ENCODE measurements at places on chromosomes 13 and 19.

DNA sequence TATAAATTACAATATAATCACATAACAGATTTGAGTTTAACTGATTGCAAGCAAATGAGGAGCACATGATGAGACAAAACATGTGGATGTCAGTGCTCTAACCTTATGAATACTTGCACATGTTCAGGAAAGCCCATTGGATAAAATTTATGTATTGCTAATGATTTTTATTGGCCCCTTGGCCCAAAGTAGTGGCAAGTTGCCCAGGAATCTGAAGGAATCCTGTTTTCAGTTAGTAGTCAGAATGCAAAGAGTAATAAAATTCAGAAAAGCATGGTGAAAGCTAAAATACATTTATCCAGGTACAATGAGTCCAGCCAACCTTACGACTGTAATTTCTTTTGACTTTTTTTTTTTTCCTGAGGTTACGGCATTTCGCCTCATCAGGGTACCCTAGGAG is 1539.4 kb downstream of the EFNB2 start:
- no peak for DNase-seq

DNA sequence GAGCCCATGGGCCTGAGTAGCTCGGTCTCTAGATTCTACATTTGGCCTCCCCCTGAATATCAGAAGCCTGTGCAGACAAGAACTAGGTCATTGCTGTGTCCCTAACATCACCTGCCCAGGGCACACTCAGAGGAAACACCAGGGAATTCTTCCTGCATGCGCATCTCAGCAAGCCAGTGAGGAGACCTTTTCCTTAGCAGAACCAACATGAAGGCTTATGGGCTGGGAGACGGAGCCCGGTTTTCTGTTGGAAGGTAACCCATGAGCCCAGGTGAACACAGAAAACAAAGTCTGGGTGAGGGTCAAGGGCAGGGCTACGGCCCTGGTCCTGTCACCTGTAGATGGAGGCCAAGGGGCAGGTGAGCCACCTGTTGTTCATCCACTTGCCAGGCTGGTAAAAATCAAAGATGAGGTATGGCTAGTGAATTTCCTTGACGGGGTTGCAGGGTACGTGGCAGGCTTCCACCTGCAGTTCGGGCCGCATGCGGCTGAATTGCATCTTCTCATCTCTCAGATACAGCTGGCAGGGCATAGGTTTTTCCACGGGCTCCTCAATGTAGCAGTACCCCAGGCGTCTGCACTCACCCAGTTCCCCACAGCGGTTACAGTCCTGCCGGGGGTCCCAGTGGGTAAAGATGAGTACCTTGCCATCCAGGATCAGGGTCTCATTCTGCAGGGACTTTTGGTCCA is 3.6 kb upstream of the FAM187B start:
- no peak for DNase-seq

GRCh38 chr19:13989487-13989886 is 16.6 kb downstream of the RFX1 start:
- DNase-seq: no peak

DNA sequence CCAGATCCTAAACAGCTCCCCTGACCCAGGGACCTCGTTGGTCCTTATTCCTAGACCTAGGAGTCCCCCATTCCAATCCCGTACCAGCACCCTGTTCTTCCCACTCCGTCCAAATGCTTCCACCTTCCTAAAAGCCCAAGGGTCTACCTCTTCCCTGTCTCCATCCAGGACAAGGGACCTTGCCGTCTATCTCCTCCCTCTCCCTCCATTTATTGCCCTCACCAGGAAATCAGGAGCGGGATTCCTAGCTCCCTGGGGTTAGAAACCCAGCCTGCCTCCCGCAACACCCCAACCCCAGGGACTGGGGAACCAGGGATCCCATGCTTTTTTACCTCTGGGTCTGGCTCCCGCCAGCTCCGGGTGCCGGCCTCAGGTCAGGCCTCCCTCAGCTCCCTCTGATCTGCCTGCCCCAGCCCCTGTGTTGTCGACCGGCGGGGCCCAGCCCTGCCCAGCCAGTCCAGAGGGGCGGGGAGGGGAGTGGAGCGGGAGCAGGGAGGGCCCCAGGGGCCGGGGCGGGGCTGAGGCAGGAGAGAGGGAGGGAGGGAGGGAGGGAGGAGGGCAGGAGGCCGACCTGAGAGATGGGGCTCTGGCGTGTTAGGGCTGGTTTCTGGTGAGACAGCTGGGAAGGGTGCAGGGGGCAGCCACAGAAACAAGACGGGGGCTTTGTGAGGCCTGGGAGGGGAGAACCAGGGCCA is at the start of gene B3GNT8:
TSS of gene B3GNT8 (minus strand) at position 423 of the 695 bp plus-strand sequence. CDS start 596 bp downstream, outside the sequence.
- DNase-seq: peak; percentile 48

- DNase-seq: no peak
Measured at GRCh38 chr13:25406377-25406776, 34.6 kb downstream of the ATP8A2 start.

GRCh38 chr13:113275387-113275786 is 21.7 kb upstream of the LAMP1 start:
- peak; percentile 33 for DNase-seq

- peak; percentile 57 for DNase-seq
Measured at GRCh38 chr13:91313103-91313502, 34.4 kb upstream of the MIR17HG start.

- no peak for DNase-seq
Measured at GRCh38 chr19:18097993-18098890, 664 bp downstream of the MAST3 start.

DNA sequence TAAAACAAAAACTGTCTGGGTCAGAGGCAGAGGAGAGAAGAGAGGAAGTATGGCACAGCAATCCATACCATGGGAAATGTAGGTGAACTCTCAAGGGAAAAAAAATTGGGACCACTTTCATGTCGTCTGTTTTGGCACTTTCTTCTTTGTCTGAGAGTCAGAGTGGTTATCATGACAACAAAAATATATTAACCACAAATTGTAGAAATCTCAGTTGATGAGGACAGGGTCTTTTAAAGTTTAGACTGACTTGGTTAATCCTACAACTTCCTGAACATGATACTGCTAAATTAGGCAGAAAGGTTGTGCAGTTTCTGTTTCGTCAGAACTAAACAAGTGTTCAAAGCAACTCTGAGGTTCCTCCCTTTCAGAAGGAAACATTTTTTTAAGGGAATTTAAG is 15.2 kb downstream of the KLF5 start:
- no peak for DNase-seq

- peak; percentile 33 for DNase-seq
Measured at GRCh38 chr13:29707876-29708543, 112.5 kb upstream of the SLC7A1 start.

GRCh38 chr19:27858981-27859581 is 1353.9 kb downstream of the UQCRFS1 start:
- no peak for DNase-seq

DNA sequence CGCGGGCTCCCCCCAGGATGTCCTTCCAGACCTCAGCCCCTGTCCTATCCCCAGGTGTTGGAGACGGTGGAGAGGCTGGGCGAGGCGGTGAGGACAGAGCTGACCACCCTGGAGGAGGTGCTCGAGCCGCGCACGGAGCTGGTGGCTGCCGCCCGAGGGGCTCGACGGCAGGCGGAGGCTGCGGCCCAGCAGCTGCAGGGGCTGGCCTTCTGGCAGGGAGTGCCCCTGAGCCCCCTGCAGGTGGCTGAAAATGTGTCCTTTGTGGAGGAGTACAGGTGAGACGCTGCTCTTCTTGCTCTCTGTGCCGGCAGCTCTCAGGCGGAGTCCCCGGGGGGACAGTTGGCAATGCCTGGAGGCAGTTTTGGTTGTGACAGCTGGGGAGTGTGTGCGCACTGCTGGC is 6.9 kb downstream of the TTYH1 start:
- DNase-seq: no peak

- no peak for DNase-seq
Measured at GRCh38 chr13:21703846-21704245, 33.0 kb downstream of the FGF9 start.

DNA sequence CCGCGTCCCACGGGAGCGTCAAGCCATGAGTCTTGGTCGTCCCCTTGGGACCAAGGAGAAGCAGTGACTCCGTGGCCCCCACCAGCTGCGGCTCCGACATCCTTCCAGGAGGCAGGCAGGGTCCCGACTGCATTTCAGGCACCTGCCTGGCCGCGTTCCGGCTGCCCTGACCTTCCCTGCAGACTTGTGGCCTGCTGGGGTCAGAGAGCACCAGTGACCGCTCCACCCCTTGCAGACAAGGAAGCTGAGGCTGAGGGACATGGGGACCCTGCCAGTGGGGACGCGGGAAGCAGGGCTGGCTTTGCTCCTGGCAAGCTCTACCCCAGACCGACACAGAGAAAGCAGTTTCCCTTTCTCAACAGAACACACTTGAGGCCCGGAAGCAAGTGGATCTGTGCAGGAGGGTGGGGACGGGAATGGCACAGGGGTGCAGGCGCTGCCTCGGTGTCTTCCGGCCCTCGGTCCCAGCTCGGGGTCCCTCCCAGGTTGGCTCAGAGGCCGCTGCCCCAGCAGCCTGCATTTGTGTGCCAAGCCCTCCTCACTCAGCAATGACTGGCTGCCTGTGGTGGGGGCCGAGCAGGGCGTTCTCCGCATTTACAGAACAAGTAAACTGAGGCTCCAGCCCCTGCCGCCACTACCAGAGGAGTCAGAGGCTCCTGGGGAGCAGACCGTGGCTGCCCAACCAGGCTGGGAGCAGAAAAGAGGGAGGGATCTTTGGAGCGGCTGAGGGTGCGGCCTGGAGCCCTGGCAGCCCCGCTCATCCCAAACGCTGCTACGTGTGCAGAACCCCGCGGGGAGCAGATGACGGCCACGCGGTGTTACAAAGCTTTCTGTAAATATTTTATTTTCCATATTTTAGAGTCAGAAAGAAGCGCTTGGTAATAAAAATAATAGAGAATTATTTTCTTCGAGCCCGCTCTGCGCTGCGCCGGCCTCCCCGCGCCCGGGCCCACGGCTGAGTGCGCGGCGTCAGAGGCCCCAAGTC is 43.9 kb downstream of the GAS6 start:
- no peak for DNase-seq

DNA sequence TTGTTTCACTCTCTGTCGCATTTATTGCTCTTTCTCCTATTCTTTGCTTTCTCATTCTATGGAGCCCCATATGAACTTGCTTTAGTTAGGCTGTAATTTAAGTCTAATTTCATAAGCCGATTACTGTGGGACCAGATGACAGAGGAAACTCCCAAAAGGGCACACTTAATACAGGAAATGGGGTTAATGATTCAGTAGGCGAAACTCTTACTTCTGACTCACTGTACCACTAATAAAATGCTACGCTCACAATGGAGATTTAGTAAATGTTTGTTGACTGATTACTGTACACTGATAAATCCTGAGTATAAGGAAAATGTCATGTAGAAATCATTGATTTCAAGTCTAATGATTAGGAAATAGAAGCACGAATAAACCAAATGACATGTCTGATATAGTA is 276.4 kb downstream of the KLF5 start:
- no peak for DNase-seq

GRCh38 chr13:102792396-102792795 is 6.4 kb downstream of the POGLUT2 start:
- DNase-seq: no peak

DNA sequence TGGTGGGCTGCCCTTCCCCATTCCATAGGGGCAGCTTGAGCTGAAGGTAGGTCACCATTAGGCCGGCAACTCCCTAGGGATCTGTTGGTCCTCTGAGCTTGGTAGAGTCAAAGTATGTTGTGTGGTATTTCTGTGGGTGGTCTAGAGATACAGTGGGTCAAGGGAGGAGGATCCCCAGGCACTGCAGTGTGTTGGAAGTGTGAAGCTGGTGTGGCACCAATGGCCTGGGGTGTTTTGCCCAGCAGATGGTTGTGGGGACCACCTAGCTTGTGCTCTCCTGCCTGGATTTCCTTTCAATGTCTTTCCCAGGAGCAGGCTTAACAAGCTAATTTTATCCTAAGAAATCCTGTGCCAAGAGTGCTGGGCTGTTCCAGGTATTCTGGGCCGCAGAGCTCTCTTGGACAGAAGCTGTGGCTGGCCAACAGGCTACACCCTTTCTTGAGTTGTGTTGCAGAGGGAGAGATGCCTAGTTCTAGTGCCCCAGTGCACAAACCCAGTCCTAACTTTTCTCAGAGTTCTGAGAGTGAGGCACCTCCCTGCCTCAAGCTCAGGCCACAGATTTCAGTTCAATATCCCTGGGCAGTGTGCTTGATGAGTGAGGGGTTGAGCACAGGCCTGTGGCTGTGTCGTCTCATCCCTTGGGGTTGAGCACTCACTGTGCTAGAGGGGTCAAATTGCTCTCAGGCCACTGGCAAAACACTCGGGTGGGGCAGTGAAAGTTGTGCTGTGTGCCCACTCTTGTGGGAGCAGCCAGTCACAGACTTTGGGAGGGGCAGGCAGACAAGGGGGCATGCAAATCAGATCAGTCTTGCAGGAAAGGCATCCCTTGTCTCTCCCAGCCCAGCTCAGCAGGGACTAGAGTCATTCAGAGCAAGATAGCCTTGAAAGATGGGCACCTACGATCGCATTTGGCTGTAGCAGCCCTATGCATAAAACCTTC is 1806.1 kb upstream of the MIR17HG start:
- no peak for DNase-seq

DNA sequence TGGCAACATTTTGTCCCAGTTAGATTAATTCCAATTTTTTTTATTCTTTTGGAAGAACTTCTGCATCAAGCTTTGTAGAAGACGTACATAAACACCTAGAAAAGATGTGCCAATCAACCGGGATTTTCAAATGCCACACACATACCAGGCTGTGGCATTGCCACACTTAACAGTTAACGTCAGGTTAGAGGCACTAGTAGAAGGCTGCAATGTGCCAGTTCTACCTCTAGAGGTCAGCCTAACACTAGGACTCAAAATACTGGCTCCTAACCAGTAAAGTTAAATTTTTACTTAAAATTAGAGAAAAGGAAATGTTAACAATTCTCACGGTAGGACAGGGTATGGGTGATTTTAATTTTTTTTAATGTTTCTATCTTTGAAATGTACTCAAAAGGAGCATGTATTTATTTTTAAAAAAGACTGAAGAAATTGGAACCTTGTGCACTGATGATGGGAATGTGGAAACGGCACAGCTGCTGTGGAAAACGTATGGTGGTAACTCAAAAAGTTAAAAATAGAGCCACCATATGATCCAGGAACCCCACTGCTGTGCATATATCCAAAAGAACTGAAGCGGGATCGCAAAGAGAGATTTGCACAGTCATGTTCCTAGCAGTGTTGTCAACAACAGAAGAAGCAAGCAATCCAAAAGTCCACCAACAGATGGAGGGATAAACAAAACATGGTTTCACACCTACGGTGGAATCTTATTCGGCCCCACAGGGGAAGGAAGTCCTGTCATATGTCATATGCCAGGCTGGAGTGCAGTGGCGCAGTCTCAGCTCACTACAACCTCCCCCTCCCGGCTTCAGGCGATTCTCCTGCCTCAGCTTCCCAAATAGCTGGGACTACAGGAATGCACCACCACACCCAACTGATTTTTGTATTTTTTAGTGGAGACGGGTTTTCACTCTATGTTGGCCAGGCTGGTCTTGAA is 30.3 kb downstream of the CRYL1 start:
- peak; percentile 81 for DNase-seq

DNA sequence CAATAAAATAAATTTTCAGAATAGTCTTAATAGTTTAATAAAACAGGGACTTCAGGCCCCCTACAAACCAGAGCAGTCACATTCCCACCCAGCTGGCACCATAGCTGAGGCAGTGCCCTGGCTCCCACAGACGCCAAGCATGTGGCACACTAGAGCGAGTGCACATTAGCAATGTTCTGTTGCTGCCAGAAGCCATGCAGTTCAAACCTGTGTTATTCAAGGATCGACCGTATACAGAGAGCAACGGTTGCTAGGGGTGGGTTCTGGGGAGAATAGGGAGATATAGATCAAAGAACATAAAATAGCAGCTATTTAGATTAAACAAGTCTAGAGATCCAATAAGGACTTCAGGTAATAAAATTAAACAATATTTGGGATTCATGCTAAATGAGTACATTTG is 419.3 kb upstream of the KLHL1 start:
- DNase-seq: no peak

GRCh38 chr13:33078263-33078662 is 62.0 kb downstream of the KL start:
- DNase-seq: no peak
